ENCODE measurements at places on chromosomes 5 and 9.

GRCh38 chr9:7196467-7196866, 438.7 kb downstream of the KDM4C start:
- DNase-seq = no peak

DNA sequence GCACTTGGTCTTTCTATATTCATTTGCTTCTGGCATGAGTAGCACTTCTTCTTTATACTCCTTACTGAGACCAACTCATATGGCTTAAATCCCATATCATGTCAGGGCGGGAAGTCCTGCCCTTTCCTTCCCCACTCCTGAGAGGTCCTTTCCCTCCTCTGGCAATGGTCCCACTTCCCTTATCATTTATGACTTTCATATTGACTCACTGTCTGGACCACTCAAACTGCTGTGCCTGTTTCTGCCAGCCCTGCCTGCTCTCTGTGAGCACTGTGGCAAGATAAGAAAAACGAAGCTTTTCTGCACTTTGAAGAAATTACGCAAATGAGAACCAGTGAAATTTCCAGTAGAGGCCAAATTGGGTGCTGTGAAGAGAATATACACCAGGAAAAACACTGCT, 58.1 kb downstream of the ZNF474 start:
- peak; percentile 79 for DNase-seq

GRCh38 chr5:78797936-78798672, 149.5 kb upstream of the LHFPL2 start:
- no peak for DNase-seq

- DNase-seq = no peak
Measured at GRCh38 chr5:81925981-81926380, 45.8 kb upstream of the ATG10 start.

- peak; percentile 10 for DNase-seq
Measured at GRCh38 chr5:90131383-90132133, 278.0 kb downstream of the CETN3 start.

DNA sequence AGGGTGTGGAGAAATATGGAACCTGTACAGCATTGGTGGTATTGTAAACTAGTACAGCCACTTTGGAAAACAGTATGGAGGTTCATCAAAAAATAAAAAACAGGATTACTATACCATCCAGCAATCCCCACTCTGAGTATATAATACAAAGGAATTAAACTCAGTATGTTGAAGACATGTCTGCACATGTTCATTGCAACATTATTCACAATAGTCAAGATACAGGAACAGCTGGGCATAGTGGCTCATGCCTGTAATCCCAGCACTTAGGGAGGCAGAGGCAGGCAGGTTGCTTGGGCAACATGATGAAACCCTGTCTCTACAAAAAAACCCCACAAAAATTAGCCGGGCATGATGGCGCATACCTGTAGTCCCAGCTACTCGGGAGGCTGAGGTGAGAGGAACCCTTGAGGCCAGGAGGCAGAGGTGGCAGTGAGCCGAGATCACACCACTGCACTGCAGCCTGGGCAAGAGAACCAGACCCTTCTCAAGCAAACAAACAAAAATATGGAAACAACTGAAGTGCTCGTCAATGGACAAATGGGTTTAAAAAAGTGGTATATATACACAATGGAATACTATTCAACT, 63.6 kb downstream of the TMEM174 start:
- no peak for DNase-seq

DNA sequence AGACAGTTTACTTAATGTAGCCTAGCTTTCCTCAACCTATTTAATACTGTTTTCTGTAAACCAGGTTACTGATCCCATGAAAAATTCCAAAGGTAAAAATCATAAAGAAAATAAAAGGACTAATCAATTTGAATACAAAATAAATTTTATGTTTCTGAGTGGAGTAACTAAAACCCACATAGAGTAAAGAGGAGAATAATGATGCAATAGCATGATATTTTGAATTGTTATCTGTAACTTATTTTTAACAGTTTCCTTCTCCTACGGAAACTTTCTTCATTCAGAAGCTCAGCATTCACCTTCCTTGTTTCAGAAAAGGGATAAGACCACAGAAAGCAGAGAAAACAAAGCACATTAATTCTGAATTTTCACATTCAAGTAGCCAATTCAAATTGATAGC, 320.6 kb upstream of the NUDT12 start:
- no peak for DNase-seq

DNA sequence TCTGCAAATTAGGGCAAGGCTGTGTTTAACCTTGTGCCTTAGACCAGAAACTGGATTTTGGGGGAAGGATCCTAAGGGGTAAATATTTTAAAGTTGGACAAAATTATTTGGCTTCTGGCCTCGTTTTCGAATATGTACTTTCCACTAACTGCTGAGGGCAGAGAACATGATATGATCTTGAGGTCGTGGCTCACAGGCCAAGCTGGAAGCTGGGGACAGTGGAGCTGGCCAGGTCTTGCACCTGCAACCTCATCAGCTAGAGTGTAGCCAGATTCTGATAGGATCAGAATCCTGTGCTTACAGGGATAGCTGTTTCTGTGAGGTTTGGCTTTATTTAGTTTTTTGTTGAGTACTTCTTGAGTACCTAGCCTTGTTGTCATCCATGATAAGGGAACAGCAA, 24.9 kb downstream of the MAN2A1 start:
- DNase-seq = peak; percentile 33

DNA sequence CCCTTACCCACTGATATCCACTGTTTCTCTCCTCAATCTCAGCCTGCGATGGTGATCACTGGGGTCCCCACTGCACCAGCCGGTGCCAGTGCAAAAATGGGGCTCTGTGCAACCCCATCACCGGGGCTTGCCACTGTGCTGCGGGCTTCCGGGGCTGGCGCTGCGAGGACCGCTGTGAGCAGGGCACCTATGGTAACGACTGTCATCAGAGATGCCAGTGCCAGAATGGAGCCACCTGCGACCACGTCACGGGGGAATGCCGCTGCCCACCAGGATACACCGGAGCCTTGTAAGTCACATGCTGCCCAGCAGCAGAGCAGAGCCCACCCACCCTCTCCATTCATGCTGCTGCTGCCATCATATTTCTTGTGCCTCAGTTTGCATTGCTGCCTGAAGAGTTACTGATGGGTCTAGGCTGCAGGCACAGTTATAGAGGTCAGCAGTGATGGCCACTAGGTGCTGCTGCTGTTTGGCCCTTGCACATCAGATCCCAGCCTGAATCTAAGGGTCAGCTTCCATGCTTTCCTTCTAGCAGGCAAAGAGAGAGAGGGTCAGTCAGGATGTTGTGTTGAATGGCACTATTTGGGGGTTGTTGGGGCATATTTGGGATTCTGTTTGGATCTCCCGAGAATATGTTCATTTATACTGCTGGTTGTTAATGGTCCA, 106.0 kb downstream of the MEGF10 start:
- no peak for DNase-seq

DNA sequence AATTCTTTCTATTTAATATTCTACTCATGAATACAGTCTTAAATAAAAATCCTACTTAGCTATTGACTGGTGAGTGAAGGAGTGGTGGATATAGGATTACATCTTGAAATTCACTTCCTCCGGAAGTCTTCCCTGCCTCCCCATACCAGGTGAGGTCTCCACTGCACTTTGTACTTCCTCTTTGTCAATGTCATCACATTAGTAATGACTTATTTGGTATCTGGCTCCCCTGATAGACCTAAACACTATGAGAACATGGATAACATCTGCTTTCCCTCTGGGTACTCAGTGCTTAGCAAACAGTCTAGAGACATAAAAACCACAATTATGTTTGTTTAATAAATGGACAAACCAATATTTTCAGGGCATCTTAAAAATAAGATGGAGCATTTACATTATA, 532.1 kb downstream of the PDE4D start:
- peak; percentile 24 for DNase-seq

- DNase-seq = no peak
Measured at GRCh38 chr9:127223266-127223665, 41.3 kb upstream of the GARNL3 start.

DNA sequence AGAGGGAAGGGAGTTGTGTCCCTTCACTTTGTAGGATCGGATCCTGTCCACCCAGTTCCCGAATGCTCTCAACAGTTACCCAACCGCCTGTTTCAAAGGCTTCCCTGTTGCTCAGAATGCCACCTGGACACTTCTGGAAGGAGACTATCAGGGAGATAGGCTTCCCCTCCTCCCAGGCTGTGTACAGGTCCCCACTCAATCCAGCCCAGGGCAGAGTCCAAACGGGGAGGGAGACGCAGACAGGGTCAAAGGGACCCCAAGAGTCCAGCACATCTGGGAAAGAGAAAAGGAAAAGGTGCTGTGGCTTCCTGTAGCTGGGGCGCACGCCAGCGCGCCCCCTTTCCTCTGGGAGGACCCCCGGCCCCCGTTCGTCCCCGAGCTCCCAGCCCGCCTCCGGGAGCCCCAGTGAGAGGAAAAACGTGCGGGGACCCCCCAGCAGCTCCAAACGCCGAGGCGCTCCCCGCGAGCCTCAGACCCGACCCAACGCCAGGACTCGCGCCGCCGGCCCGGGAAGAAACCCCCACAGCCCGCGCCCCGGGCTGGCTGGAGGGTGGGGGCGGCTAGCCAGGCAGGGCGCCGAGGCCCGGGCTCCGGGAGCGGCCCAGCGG, 640 bp downstream of the SURF4 start:
- DNase-seq = peak; percentile 67

- no peak for DNase-seq
Measured at GRCh38 chr5:160455600-160455999, 33.9 kb downstream of the PTTG1 start.

Data from hematopoietic multipotent progenitor cell treated with erythropoietin and hydrocortisone succinate and interleukin-3 and kit ligand, for 4 days (in vitro differentiated cells).